ENCODE measurements at places on chromosomes 2 and 18.

- no peak for DNase-seq
Observed at GRCh38 chr2:196607073-196607472, 32.4 kb upstream of the CCDC150 start.

DNA sequence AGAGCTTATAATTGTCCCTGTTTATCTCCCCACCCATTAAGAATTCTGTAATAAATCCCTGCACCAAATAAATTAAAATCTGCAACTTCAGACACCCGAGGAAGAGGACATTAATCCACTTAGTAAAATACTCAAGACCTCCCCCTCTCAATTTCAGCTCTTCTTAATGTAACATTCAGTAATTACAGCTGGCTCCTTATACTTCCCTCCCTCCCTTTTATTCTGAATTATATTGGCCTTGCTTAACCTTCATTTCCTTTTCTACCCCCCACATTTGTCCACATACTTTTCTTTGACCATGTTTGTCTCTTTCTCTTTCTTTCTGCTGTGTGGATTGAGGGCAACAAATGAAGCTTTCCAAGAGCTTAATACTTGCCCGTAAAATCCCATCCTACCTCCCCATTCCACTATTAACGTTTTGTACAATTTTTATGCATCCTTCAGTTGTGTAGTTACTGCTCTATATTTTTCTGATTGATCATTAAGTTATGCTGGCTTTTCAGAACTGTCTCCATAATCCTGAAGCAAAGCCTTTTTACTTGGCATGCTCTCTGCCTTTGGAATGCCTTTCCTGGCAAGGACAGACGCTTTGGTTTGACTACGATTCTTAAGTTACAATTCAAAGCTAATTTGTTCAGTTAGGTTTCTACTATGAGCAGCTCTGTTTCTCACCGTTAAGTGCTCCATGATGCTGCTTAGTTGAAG is 580.1 kb downstream of the ZEB2 start:
- no peak for DNase-seq

DNA sequence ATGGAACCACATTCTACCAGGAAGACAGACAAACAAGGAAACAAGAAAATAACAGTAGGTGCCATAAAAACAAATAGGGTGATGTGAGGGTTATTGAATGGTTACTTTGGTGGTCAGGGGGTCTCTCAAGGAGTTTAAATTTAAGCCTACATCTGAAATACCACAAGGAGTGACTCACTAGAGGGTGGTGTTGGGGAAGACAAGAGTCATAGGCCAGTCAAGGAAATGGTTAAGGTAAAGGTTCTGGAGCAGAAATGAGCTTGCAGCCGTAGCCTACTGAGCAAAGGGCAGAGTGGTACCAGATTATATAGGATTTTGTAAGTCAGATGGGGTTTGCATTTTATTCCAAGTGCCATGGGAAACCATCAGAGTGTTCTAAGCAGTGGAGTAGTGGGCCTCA is 135.6 kb upstream of the DAPL1 start:
- DNase-seq = peak; percentile 41

GRCh38 chr18:46555724-46556123 is 101.3 kb downstream of the LOXHD1 start:
- DNase-seq = peak; percentile 54

DNA sequence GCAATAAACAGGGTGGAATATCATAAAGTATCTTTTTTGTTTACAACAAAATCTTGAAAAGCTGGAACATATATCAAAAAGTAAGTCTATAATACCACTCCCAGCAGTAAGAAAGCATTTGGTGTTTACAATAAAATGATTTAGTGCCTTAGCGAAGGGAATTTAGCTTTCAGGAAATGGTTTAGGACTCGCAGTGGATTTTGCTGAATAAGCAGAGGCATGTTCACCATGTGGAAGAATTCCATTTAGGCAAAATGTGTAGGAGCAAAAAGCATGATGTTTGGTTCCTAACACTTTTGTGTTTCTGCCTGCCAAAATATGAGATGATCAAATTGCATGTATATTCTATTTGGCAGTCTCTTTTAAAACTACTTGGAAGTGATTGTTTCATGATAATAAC is 163.6 kb downstream of the AGPS start:
- no peak for DNase-seq

DNA sequence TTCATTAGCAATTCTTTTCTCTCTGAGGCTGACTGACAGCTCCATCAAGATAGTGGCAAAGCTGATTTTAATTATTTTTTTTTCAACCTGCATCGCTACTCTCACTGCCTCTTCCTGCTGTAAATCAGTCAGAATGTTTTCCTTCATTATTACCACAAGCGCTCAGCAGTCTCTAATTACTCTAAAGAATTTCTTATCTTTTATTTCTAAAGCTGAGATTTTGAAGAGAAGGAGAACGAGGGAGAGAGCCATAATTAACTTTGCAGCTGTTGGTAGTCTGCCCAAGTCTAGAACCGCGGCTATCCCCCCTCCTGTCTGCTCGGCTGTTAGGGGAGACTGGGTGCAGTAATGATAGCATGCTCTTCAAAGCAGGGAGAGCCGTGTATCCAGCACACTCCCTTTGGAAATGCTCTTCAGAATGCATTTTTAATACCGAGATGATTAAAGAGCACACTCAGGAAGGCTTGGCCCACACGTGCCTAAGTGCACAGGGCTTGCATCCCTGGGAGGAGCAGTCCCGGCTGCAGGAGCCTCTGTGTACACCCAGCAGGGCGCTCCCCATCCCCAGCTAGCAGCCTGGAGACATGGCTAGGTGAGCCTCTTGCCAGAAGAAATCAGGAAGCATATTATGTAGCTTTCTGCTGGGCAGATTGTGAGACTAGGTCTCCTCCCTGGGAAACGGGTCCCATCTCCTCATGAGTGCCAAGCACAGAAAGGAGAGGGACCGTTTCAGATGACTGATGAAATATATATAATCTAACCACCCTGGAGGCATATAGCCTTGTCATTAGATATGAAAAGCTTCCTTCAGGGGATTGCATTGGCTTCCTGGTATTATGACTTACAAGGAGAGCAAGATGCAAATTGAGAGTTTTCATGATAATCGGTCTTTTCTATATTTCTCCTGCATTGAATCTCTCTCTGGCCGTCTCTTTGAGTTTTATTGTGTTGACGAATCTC is 555.2 kb downstream of the CMPK2 start:
- DNase-seq = no peak

DNA sequence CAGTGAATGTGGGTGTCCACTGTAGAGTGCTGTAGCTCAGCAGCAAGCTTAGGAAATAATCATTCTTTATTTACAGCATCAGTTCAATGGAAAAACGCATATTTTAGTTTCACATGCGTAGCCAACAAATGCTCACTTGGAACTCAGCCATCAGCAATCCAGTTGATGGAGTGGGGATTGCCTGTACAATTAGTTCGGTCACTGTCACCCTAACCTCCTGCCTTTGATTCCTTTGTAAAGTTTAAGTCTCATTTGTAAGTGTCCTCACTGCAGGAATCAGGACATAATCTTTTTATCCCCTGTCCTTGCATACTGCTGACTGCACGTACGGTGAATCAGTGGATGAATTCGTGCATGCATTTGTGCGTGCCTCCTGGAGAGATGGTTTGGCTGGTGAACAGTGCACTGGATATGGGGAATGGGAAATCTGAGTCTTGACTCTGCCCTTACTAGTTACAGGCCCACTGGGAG is 55.9 kb downstream of the RAB31 start:
- DNase-seq = no peak

- DNase-seq = peak; percentile 75
Observed at GRCh38 chr2:18046558-18047212, 168.2 kb downstream of the KCNS3 start.

DNA sequence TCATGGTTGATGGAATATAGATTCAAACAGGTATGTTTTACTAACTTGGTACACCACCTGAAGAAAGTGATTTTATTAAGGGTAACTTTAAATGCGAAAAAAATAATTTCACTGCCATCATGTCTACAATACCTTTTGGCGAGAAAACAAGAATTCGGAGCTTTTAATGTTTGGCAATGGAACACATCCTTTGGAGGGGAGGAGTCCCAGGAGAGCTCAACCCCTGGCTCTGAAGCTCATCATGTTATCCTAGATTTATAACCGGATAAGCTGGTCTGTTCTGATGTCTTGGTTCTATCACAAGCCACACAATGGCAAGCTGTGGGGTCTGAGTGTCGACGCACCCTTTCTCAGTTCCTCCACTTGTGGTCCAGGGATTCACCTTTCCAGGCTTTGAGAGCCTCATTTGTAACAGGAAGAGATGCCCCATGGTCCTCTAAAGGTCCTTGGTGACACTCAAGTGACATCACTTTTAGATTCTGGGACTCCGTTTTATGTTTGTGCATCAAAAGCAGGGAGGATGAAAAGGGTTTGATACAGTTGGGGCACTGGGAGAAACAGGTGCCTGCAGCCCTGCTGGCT is 172.7 kb downstream of the BCL2 start:
- no peak for DNase-seq

- DNase-seq = no peak
Observed at GRCh38 chr2:171941316-171941699, 19.0 kb downstream of the HAT1 start.

GRCh38 chr2:95020275-95021022 is 5.1 kb upstream of the MAL start:
- no peak for DNase-seq

DNA sequence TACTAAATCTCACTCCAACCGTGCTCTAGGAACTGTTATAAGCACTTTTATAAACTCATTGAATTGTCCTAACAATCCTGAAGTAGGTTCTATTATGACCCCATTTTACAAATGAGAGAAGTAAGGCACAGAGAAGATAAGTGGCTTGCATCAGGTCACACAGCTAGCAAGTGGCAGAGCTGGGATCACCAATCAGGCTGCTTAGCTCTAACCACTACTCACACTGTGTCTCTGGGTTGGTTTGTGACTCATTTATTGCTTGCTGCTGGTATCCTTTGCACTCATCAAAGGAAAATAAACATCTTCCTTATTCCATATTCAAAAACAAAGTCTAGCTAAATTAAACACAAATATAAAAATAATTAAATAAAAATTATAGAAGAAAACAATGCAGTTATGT is 42.5 kb upstream of the IL1R2 start:
- no peak for DNase-seq

DNA sequence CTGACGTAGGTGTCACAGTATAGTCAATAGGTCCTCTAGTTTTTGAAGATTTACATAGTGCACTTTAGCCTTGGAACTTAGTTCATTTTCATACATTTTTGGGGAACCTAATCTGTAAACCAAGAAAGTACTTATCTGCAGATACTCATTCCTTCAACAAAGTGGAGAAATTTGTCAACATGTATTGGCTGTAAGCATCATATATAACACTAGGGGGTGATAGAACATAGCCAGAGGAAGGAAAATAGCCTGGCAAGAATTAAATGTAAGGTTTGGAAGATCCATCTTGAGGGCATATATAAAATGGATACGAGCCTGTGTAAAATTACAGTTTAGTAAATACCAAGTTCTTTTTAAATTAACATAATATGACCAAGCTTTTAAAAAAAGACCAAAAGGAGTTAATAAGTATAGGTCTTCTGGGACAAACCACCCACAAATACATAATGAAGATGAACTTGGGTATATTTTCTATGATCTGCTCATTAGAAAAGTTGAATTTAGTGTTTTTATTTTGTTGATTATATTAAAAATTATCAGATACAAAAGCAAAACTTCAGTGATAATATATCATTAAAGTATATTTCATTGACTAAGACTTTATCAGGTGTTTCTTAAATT is 18.2 kb downstream of the RPL37A start:
- DNase-seq = peak; percentile 45

DNA sequence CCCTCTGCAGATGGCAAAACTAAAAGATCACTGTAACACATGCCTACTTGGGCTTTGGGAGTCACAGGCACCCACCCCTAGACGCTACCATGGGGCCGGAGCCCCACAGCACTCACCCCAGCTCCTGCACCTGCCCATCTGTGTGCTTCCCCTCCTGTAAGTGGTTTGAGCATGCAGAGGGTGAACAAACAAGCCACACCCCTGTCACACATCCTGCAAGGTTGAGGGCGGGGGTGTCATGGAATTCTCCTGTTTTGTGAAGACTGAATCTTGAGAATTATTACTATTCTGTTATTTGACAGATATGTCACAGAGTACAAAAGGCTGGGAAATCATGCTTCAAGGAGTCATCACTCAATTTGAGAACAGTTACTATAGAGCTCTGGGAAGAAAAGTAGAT is 60.9 kb downstream of the RFTN2 start:
- DNase-seq = no peak

GRCh38 chr2:9809448-9810088 is 33.7 kb upstream of the TAF1B start:
- DNase-seq = no peak

- DNase-seq = no peak
Observed at GRCh38 chr2:158845444-158845843, 50.3 kb downstream of the DAPL1 start.

GRCh38 chr2:240132651-240132980 is 3.5 kb downstream of the COPS9 start:
- no peak for DNase-seq

- DNase-seq = no peak
Observed at GRCh38 chr2:241818943-241819270, 9.9 kb downstream of the NEU4 start.

DNA sequence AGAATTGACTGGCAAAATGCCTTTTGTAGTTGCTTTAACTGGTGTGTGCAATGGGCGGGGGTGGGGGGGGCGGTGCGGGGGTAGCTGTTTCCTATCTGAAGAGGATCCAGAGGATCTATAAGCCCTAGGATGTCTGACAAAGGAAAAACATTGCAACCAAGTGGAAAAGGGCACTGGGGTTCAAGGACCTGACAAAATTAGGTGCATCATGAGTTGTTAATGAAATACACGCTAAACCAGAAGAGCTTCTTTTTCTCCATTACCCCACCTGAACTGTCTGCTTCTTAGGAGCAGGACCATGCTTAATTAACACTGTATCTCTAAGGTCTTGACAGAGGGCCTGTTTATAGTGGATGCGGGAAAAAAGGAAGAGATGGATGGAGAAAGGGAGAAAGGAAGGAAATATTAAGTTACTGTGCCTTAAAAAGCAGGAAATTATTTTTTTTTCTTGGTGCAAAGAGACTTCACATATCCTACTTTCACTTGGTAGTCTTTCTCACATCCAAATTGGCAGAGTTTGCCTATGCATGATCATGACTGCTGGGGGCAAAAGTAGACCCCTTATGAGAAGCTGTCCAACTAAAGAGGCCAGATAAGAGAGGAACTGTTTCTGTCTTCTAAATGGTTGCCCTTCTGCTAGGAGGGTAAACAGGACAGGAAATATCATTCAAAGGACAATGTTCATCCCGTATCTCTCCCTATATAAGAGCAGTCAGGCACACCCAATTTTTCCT is 4.6 kb downstream of the RND3 start:
- no peak for DNase-seq

GRCh38 chr2:76393356-76393755 is 682.6 kb upstream of the GCFC2 start:
- no peak for DNase-seq

- no peak for DNase-seq
Observed at GRCh38 chr18:24987303-24988252, 364.4 kb downstream of the ZNF521 start.

- DNase-seq = peak; percentile 44
Observed at GRCh38 chr2:65300134-65300760, 72.6 kb downstream of the ACTR2 start.

GRCh38 chr2:95271381-95271971 is 2.8 kb upstream of the PROM2 start:
- DNase-seq = no peak

GRCh38 chr2:215484570-215484969 is 48.7 kb upstream of the FN1 start:
- no peak for DNase-seq
